ENCODE measurements at places on chromosomes 6 and 20.

DNA sequence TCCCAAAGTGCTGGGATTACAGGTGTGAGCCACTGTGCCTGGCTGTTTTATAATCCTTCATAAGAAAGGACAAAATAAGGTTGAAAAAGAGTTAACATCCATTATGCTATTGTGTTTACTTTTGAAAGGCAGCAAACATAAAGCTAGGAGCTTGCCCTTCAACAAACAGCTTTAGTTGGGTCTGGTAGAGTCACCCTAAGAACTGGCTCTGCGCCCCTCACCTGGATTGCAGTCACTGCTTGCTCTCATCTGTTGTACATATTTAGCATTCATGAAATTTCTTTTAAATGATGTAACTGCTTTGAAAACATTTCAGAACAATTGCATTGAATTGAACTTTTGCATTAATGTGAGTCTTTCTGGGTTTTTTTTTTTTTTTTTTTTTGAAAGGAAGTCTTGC lies 38.9 kb downstream of the JARID2 start:
- DNase-seq, result no peak

GRCh38 chr6:118283766-118284165 lies 264.3 kb upstream of the PLN start:
- no peak for DNase-seq

DNA sequence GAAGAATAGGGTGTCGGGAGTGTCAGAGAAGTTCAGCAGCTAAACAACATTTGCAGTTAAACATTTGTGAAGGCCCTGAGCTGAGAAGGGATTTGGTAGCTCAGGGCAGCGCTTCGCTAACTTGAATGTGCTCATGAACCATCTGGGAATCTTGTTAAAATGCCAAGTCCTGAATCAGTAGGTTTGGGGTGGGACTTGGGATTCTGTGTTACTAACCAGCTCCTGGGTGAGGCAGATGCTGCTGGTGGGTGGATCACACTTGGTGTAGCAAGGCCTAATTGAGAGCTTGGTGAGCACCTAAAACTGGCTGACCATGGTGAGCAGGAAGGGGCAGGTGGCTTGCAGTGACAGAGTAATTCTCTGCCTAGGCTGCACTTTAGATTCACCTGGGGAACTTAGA lies 5.9 kb downstream of the PTPRA start:
- DNase-seq, result no peak

GRCh38 chr6:159313018-159313417 lies 143.8 kb downstream of the FNDC1 start:
- DNase-seq, result no peak

GRCh38 chr6:37239526-37239925 lies 18.0 kb upstream of the TBC1D22B start:
- no peak for DNase-seq

- DNase-seq, result no peak
Measured at GRCh38 chr6:158867381-158868121, 48.4 kb upstream of the EZR start.
